ENCODE measurements at places on chromosomes 16 and 17.

DNA sequence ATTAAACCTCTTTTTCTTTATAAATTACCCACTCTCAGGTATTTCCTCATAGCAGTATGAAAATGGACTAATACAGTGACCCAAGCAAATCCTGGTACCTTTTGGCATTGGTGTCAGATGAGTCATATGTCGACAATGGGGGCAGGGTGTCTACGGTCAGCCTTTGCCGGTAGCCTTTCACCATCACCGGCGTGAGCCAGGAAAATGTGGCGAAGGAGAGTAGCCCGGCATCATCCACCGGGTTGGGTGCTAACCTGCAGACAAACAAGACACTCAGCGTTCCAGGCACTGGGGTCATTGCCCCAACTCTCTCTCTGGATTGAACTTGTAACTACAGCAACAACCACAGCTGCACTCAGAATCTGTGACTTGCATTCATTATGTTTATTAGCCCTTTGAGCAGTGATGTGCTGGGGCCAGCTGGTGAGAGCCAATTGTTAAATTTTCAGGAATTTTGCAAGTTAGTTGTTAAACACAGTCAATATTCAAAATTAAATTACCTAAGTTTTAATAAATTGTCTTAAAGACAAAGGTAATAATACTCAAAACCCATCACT, 11.9 kb downstream of the ABCC12 start:
- no peaks in the 10 kb centered on the region for H3K27me3 ChIP-seq
- H3K4me3 ChIP-seq, result no peak overlapping the region
- no peak for DNase-seq
- no peaks in the 10 kb centered on the region for H3K36me3 ChIP-seq
- no peaks in the 10 kb centered on the region for H3K4me1 ChIP-seq

GRCh38 chr16:68081861-68082628, 3.1 kb upstream of the NFATC3 start:
- no peak overlapping the region for H3K4me3 ChIP-seq
- H3K4me1 ChIP-seq, result peaks cover 24% of the 10 kb centered on the region
- no peaks in the 10 kb centered on the region for H3K27me3 ChIP-seq
- DNase-seq, result no peak

DNA sequence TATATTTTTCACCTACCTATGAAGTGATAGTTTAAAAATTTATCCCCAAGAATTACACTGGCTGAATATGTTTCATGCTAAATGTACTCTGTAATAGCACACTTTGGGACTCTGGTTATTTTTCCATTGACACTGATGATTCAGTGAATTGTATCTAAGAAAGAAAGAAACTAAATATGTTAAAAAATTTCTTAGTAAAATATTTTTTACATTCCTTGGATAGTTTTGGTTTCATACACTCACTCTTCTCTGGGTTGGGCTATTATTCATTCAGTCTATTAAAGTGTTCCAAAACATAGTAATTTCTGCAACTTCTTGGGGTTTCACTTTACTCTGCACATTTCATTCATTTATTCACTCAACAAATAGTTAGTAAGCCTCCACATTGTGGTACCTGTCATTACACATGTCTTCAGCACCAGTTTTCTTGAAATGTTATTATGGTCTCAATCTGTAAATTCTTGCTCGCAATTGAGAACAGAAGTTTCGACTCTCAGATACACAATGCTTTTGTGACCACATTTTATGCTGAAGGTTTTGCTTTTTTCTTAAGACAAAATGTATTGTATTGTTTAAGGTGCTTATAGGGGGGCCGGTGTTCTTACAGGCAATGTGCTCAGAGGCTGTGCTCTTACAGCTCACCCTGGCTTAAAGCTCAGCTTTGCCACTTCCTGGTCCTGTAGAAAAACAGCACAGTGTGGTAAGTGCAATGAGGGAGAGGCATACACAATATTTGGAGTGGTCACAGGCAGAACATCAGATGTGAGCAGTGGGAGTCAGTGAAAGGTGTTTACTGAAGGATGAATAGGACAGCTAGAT, 17.4 kb downstream of the CNTNAP4 start:
- H3K27me3 ChIP-seq, result no peaks in the 10 kb centered on the region
- no peak overlapping the region for H3K27ac ChIP-seq
- no peak overlapping the region for H3K4me3 ChIP-seq
- H3K4me1 ChIP-seq, result no peaks in the 10 kb centered on the region
- DNase-seq, result no peak

DNA sequence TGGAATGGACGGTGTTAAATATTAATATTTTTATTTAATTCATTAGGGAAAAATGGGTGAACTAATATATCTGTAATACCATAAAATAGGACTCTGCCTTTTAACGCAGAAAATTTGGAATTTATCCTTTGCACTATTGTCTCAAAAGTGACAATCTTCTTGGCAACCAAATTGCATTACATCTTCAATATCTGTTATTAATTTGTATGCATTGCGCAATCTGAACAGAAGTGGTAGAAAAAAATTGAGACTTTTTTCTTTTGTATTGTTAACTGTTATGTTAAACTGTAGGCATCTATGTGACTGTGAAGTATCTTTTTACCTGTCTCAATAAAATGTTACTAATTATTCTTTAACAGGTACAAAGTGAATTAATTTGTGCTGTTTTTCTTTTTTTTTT, 55.6 kb downstream of the PPM1E start:
- H3K36me3 ChIP-seq, result no peaks in the 10 kb centered on the region
- no peak for DNase-seq
- no peak overlapping the region for H3K27ac ChIP-seq
- no peak overlapping the region for H3K4me3 ChIP-seq
- no peaks in the 10 kb centered on the region for H3K4me1 ChIP-seq

DNA sequence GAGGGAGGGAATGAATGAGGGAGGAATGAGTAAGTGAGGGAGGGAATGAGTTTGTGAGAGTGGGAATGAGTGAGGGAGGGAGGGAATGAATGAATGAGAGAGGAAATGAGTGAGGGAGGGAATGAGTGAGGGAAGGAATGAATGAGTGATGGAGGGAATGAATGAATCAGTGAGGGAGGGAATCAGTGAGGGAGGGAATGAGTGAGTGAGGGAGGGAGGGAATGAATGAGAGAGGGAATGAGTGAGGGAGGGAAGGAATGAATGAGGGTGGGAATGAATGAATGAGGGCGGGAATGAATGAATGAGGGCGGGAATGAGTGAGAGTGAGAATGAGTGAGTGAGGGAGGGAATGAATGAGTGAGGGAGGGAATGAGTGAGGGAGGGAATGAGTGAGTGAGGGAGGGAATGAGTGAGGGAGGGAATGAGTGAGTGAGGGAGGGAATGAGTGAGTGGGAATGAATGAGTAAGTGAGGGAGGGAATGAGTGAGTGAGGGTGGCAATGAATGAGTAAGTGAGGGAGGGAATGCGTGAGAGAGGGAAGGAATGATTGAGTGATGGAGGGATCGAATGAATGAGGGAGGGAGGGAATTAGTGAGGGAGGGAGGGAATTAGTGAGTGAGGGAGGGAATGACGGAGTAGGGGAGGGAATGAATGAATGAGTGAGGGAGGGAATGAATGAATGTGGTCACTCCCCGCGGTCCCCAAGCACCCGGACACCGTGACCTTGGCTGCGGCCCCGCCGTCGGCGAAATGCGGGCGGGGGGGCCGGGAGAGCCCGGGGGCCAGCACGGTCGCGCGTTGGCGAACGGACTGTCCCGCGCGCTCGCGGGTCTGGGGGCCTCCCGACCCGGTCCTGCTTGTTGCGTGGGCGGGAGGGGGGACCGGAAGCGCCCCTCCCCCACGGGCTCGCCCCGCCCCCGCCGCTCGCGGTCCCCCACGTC, 1.1 kb upstream of the UBE2I start:
- H3K27me3 ChIP-seq, result no peaks in the 10 kb centered on the region
- peak overlapping the region; percentile 99 for H3K4me3 ChIP-seq
- peak overlapping the region; percentile 58 for H3K27ac ChIP-seq
- peaks cover 30% of the 10 kb centered on the region for H3K36me3 ChIP-seq
- DNase-seq, result no peak

GRCh38 chr16:14672403-14672971, 21.6 kb downstream of the PLA2G10 start:
- H3K4me1 ChIP-seq, result no peaks in the 10 kb centered on the region
- DNase-seq, result no peak
- H3K36me3 ChIP-seq, result peaks cover 5% of the 10 kb centered on the region
- H3K4me3 ChIP-seq, result no peak overlapping the region
- no peaks in the 10 kb centered on the region for H3K27me3 ChIP-seq
- H3K27ac ChIP-seq, result no peak overlapping the region

GRCh38 chr16:88118376-88118775, 167.1 kb downstream of the BANP start:
- DNase-seq, result no peak
- H3K4me3 ChIP-seq, result no peak overlapping the region
- H3K36me3 ChIP-seq, result no peaks in the 10 kb centered on the region
- peak overlapping the region; percentile 54 for H3K27ac ChIP-seq
- H3K27me3 ChIP-seq, result no peaks in the 10 kb centered on the region

DNA sequence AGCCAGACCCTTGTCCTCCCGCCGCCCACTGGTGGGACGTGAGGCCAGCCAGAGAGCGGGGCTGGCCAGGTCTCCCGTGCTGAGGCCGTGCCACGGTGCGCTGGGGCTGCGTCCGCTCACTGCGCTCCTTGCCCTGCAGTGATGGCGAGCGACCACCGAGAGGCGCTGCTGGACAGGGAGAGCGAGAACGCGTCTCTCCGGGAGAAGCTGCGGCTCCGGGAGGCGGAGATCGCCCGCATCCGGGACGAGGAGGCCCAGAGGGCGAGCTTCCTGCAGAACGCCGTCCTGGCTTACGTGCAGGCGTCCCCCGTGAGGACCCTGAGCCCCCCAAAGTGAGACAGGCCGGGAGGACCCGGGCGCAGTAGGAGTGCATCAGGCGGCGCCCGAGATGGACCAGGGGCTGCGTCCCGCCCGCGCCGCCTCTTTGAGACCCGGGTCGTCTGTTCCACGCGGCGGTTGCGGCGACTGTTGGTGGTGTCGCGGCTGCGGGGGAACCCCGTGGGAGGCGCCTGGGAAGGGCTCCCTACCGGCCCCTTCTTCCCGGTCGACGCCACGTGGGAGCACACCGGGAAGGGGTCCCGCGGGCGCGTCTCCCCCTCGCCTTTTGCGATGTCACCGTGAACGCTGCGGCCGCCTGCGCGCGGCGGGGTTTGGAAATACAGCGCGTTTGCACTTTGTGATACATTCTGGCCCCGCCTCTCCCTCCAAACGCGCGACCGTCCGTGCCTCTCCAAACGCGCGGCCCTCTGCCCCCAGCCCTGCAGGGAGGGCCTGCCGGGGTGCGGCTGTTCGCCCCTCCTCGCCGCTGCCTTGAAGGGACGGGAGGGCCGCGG, 792 bp upstream of the RAC3 start:
- peak overlapping the region; percentile 54 for H3K27ac ChIP-seq
- no peaks in the 10 kb centered on the region for H3K27me3 ChIP-seq

DNA sequence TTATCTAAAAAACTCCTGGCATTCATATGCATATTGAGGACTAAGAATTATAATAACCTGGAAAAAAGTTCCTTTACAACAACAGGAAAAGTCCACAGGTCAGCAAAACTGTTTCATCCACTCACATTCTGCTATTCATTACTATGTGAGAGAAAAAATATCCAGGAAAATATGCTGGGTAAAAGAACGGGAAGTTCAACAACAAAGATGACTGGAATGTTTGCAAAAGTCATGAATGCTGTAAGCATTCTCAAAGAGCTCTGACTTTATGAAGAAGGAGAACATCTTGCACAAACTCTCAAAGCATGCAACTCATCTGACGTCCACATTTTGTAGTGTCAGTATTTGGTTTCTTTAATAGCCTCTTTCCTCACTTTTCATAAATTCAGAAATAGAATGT, 56.9 kb upstream of the ALDH3A1 start:
- no peak overlapping the region for H3K4me3 ChIP-seq
- H3K36me3 ChIP-seq, result no peaks in the 10 kb centered on the region
- H3K27me3 ChIP-seq, result no peaks in the 10 kb centered on the region
- H3K27ac ChIP-seq, result no peak overlapping the region
- DNase-seq, result no peak

DNA sequence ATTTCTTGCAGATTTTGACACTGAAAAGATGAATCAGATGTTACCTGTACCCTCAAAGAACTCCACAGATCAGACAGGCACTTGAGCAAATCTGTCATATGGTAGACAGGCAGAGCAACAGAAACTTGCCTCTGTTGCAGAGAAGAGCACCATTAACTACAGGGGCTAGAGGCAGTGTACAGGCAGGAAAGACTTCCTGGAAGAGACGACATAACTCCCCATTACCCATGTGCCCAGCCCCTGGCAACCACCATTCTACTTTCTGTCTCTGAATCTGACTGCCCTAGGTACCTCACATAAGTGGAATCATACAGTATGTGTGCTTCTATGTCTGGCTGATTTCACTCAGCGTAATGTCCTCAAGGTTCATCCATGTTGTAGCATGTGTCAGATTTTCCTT, 15.5 kb downstream of the GFOD2 start:
- no peak overlapping the region for H3K4me3 ChIP-seq
- no peaks in the 10 kb centered on the region for H3K27me3 ChIP-seq
- peaks cover 10% of the 10 kb centered on the region for H3K36me3 ChIP-seq
- no peaks in the 10 kb centered on the region for H3K4me1 ChIP-seq
- H3K27ac ChIP-seq, result no peak overlapping the region
- no peak for DNase-seq

- no peak overlapping the region for H3K4me3 ChIP-seq
- no peak overlapping the region for H3K27ac ChIP-seq
- DNase-seq, result no peak
- H3K27me3 ChIP-seq, result no peaks in the 10 kb centered on the region
- peaks cover 2% of the 10 kb centered on the region for H3K4me1 ChIP-seq
Observed at GRCh38 chr16:8935989-8936388, 27.7 kb downstream of the USP7 start.

GRCh38 chr16:12153662-12154061, 177.1 kb downstream of the SNX29 start:
- no peaks in the 10 kb centered on the region for H3K27me3 ChIP-seq
- no peak overlapping the region for H3K27ac ChIP-seq
- no peak for DNase-seq
- no peak overlapping the region for H3K4me3 ChIP-seq
- peaks cover 13% of the 10 kb centered on the region for H3K4me1 ChIP-seq

DNA sequence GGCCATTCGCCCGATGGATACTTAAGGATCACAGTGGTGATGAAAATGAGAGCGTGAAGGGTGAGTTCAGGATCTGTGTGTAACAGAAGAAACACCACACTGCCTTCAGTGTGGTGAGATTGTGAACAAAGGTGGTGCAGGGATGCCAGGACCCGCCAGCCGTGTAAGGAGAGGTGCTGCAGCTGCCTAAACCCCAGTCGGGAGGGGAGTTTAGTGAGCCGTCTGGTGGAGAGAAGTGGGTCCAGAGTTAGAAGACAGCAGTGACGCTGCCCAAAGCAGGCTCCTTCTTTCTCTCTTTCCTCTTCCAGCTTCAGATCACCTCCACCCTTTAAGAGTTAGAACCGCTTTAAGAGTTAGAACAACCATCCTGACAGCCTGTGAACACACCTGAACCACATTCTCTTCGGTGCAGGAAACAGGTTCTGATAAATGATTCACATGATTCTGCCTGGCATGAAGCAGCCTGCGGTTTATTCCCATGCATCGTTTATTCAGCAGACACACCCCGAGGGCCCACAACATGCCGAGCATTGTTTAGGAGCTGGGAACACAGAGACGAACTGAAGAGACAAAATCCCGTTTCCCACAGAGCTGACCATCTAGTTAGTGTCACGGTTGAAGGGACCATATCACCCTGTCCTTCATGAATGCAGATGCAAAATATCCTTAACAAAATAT, 84.0 kb upstream of the DNAH17 start:
- no peak overlapping the region for H3K27ac ChIP-seq
- H3K36me3 ChIP-seq, result no peaks in the 10 kb centered on the region
- DNase-seq, result no peak
- H3K4me1 ChIP-seq, result peaks cover 4% of the 10 kb centered on the region
- H3K4me3 ChIP-seq, result no peak overlapping the region

All from neuronal stem cell (in vitro differentiated cells).